ENCODE measurements at places on chromosomes 1 and 21.

- DNase-seq: no peak
These were observed 127.8 kb downstream of the HS2ST1 start for GRCh38 chr1:87042111-87042811.

- no peak for DNase-seq
These were observed 279.5 kb upstream of the NR5A2 start for GRCh38 chr1:199747984-199748383.

DNA sequence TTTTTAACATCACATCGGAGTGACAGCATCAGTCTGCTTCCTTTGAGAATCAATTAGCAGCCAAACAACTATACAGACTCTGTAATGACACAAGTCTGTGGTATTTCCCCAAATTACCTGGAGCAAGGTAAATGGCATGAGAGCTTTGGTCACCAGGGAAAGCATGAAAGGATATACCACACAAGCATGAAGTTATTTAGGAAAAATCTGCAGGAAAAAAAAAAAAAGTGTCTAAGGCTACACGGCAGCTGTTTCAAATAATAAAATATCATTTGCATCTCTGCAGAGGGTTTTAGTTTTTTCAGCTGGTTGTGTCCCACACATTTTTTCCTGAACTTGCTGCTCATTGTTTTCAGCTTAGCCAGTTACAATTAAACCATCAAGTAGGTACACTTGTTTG, 234.7 kb downstream of the TTLL7 start:
- no peak for DNase-seq

DNA sequence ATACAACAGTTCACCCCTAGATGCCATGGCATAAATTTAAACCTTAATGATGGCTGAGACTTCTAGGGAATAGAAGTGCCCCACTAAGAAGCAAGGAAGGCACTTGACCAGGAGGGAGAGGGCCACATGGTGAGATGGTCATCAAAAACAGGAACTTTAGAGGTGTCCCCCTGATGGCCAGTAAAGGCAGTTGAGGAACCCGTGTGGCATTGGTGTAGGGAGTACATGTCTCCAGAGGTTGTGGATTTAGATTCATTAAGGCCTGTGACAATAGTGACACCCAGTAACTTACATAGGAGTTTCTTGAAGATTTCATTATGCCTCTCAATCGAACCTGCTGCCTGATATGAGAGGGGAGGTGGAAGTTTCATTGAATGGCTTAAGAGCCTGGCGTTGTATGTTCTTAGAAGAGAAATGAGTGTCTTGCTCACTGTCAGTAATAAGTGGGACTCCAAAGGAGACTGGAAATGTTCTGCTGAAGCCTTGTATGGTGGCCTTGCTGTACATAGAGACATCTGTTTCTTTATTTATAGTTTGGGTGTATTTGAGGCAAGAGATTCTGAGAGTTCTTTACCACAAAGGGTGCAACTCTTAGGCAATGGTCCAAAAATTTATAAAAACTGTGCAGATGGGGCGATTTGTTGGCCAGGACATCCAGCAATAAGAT, 27.9 kb downstream of the EDARADD start:
- DNase-seq: no peak

Measured in stimulated activated CD4-positive, alpha-beta T cell treated with anti-CD3 and anti-CD28 coated beads, Interleukin-2, amount 100 ng/mL, for 4 hours (primary cell).